Ovary (tissue), 10 donors: ENCODE measurements at places on chromosomes 3 and 15. TPM values are rescaled to one million over a fixed set of nuclear protein-coding genes. Genes with fewer than 3 reads are reported as not detected.

- DNase-seq: no peak
These were observed 35.7 kb upstream of the SPSB4 start for GRCh38 chr3:141015481-141015880.

Gene SELENOT
- 43.4 TPM for polyA plus RNA-seq

Gene GATA2
- 5.1 TPM for polyA plus RNA-seq

DNA sequence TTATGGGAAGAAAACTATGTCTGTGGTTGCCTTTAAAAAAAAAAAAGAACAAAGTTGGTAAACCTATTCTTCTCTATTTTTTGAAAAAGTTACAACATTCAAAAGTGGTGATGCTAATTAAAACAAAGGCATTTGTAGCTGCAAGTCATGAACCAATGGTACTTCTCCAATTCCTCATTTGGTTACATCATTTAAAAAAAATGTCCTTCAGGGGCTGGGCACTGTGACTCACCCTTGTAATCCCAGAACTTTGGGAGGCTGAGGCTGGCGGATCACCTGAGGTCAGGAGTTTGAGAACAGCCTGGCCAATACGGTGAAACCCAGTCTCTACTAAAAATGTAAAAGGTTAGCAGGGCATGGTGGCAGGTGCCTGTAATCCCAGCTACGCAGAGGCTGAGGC is 574.6 kb downstream of the VGLL3 start:
- no peak for DNase-seq

DNA sequence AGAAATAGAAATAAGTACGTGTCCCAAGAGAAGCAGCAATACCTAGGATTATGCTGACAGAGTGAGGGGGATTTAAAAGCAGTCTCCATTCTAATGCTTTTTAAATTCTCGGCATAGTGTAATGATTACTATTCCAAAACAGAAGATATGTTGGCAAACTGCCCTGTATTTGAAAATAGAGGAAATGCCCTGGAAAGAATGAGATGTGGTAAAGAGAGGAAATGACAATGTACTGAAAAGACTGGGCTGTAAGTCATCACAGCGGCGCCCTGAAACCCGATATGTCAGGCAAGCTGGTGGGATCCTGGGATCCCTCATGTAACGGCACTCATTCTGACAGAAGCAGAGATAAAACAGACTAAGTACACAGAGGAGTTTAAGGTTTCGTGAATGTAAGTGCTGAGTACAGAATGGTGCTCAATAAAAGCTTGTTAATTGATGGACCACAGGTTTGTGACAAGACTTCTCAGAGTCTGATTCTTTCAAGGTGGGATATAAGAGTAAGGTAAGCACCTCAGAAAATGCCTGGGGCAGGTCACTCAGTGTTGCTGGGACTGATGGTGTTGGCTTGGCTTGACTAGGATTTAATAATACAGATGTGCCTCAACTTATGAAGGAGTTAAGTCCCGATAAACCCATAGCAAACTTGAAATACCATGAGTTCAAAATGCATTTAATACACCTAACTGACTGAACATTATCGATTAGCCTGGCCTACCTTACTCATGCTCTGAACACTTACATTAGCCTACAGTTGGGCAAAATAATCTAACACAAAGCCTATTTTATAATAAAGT is 91.4 kb downstream of the NFKBIZ start:
- DNase-seq: no peak

DNA sequence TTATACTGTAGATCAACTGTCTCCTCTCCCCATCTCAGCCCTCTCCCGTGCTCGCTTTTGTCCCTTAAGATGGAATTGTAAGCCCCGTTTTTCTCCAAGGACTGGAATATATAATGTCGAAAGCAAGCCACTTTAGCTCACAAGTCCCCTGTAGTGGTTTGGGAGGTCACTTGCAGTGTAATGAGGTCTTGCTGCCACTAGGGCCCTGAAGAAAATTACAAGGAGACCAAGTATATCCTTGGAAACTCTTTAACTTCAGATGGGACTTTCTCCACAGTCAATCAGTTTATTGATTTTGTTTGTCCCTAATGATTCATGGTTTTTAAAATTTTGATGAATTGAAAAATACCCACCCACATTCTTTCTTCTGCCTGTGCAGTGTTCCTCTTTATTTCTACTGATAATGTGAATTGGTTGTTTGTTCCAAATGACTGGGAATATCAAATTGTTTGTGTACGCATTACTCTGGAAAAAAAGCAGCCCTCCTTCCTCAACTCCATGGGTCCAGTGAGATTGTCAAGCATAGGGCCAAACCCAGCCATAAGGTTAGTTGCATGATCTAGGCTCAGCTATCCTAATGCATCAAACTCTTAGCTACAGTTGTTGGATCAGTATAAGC is 294.8 kb downstream of the MCTP2 start:
- no peak for DNase-seq

Gene CASR
- polyA plus RNA-seq: 1.5 TPM

DNA sequence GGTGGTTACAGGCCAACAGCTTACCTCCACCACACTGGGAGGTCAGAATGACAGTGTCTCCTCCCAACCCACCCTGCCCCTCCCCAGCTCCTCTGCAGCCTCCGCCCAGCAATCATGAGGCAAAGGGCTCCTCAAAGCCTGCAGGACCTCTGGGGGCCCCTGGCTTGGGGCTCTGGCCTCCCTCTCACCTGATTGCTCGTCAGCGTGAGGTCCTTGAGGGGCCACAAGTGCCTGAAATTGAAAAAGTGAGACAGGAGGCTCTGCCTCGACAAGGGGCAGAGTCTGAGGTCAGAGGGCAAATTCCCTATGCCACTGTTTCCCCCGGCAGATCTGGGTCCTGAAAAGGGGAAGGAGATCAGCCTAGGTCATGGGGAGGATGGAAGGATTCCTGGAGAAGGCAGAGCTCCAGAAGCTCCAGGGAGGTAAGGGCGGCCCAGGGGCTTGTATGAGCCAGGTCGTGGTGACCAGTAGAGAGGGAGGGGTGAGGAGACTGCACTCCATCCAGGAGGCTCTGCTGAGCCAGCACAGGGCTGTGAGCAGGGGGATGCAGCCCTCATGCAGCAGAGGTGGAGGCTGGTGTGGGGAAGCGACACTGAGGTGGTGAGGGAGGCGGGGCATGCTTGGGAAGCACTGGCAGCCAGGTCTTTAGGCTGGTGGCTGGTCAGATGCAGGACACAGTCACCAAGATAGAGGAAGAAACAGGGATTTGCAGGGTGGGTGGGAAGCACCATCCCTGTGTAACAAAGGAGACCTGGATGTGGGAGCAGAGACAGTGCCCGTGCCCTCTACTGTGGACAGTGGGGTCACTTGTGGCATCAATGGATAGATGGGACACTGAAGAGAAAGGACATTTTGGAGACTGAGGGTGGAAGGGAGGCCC is 20.1 kb downstream of the ALS2CL start:
- peak; percentile 25 for DNase-seq

DNA sequence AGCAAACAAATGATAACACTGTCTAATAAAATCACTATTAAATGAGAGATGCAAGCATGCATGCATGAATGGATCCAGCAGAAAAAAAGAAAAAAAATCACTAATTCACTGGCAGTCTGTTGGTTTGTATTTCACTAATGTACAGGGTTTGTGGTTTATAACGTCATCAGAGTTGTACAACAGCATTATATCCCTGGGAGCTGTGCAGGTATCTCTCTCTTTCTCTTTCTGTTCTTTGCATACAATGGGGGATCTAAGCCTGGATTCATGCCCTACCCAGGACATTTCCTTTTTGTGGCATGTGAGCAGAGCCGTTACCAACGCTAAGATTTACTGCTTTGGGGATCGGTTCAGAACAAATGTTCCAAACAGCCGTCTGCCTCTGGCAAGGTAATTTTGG is 229.5 kb downstream of the SOX2 start:
- DNase-seq: no peak

GRCh38 chr3:4449043-4449805 is 17.8 kb downstream of the SUMF1 start:
- DNase-seq: no peak

- DNase-seq: no peak
These were observed 188.4 kb upstream of the ST8SIA2 start for GRCh38 chr15:92205255-92205739.

Gene FGF7
- polyA plus RNA-seq: 45.3 TPM

DNA sequence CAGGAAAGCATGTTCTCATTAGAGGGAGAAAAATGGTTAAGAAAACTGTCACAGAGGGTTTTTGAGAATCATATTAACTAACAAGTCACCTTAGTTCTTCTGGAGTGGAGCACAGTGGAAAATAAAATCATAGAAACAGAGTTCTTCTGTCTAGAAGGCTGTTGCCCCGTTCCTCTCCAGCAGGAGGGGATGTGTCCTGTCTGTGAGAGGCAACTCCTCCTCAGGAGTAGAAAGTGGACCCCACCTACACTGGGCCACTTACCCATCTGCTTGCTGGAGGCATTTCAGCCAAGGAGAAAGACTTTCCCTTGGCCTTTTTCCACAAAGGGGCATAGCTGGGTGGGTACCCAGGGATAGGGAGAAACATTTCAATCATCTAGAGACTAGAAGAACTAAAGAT is 106.6 kb downstream of the SSR3 start:
- no peak for DNase-seq

- DNase-seq: no peak
These were observed 339.8 kb downstream of the THSD4 start for GRCh38 chr15:71455107-71455506.

DNA sequence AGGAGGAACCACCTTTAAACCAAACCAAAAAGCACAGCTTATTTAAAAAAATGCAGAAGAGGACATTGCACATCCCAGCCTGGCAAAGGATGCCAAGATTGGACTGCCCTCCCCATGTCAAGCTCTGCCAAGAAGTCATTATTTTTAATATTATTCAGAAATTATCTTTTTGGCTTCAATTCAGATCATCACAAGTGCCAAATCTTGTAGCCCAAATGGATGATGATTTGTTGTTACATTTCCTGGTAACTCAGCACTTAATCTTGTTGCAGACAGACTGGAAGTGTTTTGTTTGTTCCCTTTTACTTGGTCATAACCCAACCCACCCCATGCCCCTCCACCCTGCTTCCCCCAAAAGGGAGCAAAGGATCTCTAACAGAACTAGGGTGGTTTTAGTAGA is 28.1 kb upstream of the LXN start:
- no peak for DNase-seq

Gene TMEM44
- polyA plus RNA-seq: 8.6 TPM

GRCh38 chr3:31957106-31957505 is 24.0 kb downstream of the OSBPL10 start:
- DNase-seq: no peak

DNA sequence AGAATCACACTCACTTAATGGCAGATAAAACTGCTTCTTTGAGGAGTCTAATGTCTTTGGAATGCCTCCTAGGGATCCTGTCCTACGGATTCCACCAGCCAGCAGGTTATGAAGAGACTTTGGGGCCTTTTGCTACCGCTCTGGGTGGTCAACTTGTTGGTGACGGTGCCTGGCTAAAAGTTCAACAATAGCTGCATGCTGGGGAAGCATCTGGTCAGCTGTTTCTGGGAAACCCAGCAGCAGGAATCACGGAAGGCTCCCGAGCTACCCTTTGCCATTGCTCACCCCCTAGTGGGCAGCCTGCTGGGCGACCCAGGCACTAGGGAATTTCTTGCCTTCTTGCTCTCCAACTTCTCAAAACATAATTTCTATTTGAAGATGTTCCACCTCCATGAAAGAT is 263.3 kb downstream of the NEK10 start:
- DNase-seq: no peak

- no peak for DNase-seq
These were observed 52.6 kb upstream of the CP start for GRCh38 chr3:149274220-149274619.

Gene GABRR3
- not detected for polyA plus RNA-seq

Gene IL17RD
- 21.0 TPM for polyA plus RNA-seq

Gene CD47
- 148 TPM for polyA plus RNA-seq

- DNase-seq: no peak
These were observed 36.9 kb downstream of the ATP13A3 start for GRCh38 chr3:194449913-194450312.
